Progenitor cell of endocrine pancreas (in vitro differentiated cells): ENCODE measurements at places on chromosomes 2 and 18. TPM values are rescaled to one million over a fixed set of nuclear protein-coding genes. Genes with fewer than 3 reads are reported as not detected.

Gene UGP2
- 76.6 and 81.2 TPM in 2 replicates for total RNA-seq

Gene CAPN14
- total RNA-seq = 0.50 and 0.73 TPM in 2 replicates

Gene SCTR
- total RNA-seq = 33.1 and 34.9 TPM in 2 replicates

Gene TMEM178A
- 28.7 and 32.9 TPM in 2 replicates for total RNA-seq

Gene KLHL30
- total RNA-seq = 0.07 and 0.13 TPM in 2 replicates

Gene GAL3ST2
- 0.51 and 0.84 TPM in 2 replicates for total RNA-seq
